ENCODE measurements at places on chromosomes 13 and 19. TPM values are rescaled to one million over a fixed set of nuclear protein-coding genes. Genes with fewer than 3 reads are reported as not detected.

DNA sequence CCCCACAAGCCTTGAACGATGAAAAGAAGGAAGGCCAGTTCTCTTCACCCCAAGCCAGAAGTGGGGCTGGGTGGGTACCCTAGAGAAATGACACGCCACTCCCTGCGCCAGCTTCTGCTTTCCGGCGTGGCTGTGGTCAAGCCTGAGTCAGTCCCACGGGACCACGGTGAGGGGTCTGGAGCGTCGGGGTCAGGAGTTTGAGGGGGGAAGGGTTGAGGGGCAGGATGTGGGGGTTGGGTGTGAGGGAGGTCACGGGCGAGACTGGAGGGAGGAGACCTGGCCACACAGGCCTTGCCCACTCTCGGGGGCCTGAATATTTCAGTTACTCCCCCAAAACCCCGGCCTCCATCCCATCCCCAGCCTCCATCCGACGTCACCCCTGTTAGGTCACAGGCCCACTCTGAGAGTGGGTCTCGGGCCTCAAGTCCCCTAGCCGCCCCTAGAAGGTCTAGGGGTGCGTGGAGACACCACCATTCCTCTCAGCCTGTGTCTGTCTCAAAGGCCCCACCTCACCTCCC lies 500 bp upstream of the IFI30 start:
- H3K27me3 ChIP-seq, result no peaks in the 10 kb centered on the region
- peak; percentile 56 for DNase-seq
- peak overlapping the region; percentile 42 for H3K27ac ChIP-seq
- 0 out of 2 replicates have a peak, but pooled peaks cover 5% of the 10 kb centered on the region for H3K36me3 ChIP-seq
- peaks cover 66% of the 10 kb centered on the region for H3K4me1 ChIP-seq
- H3K4me3 ChIP-seq, result peak overlapping the region; percentile 76

Gene ATP7B
- 3.3 TPM for total RNA-seq

- no peaks in the 10 kb centered on the region for H3K36me3 ChIP-seq
- H3K4me1 ChIP-seq, result no peaks in the 10 kb centered on the region
- H3K27ac ChIP-seq, result no peak overlapping the region
- no peaks in the 10 kb centered on the region for H3K27me3 ChIP-seq
Observed at GRCh38 chr13:92727118-92727517, 499.5 kb upstream of the GPC6 start.

DNA sequence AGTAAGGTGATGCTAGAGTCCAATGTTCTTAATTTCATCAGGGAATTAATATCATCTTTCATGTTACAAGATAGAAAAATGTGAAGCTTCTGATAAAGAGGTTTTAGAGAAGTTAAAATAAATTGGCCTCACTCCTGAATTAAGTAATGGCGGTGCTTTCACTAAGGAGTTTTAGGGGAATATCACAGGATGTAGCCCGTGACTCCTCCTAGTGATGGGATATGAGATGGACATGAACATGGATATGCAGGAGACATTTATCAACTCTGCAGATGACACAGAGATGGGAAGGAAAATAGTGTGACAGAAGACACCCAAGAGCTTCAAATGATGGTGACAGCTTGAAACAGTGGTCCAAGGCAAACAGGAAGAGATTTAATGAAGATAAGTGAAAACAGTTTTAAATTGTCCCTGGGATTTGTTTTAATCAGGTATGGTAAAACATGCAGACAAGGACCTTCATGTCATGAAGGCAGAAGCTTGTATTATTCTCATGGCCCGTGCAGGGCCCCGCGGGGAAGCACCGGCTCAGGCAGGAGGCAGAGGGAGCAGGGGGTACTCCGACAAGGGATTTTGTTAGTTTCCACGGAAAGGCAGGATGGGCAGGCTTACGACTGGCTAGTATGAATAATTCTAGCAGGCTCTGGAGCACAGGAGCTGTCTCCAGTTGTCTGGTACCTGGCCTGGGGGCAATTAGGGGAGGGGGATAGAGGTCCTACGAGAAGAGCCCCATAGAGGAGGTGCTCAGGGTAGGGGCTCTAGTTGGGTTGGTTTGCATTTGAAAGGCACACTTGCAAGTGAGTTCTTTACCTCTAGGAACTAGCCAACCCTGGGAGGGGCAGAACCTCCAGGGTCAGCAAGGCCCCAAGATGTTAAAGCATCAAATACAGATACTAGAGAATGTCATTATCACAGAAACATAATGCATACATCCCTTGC lies 38.7 kb upstream of the FARP1 start:
- no peaks in the 10 kb centered on the region for H3K27me3 ChIP-seq
- no peak for DNase-seq
- H3K4me1 ChIP-seq, result no peaks in the 10 kb centered on the region
- no peaks in the 10 kb centered on the region for H3K36me3 ChIP-seq

DNA sequence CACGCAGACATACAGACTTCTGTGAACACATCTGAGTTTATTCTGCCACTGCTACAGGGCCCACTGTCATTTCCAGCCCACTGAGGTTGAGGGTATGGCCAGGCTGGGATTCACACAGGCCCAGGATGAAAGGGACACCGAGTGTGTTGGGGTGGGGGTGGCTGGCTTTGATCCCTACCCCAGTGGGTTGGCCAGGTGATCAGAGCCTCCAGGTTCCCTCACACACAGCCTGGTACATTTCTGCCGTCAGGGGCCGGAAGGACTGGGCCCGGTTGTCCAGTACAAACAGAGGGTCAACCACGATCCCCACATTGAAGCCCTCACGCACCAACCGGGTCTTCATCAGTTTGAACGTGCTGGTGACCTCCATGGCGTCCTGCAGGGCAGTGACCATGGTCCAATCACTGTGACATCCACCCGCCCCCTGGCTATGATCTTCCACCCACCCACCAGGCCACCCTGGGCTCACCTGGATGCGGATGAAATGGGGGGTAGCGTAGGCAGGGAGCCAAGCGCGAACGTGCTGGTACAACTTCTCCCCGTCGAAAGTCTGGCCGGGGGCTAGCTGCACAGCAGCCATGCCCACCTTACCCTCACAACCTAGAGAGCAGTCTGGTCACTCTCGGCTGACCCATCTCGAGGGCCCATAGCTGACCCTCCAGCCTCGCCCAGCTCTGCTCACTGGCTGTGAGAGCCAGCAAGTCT lies 13.3 kb downstream of the SLC27A5 start:
- no peaks in the 10 kb centered on the region for H3K27me3 ChIP-seq
- peaks cover 4% of the 10 kb centered on the region for H3K4me1 ChIP-seq
- no peak overlapping the region for H3K4me3 ChIP-seq
- DNase-seq, result no peak

Gene KLK12
- not detected for total RNA-seq

DNA sequence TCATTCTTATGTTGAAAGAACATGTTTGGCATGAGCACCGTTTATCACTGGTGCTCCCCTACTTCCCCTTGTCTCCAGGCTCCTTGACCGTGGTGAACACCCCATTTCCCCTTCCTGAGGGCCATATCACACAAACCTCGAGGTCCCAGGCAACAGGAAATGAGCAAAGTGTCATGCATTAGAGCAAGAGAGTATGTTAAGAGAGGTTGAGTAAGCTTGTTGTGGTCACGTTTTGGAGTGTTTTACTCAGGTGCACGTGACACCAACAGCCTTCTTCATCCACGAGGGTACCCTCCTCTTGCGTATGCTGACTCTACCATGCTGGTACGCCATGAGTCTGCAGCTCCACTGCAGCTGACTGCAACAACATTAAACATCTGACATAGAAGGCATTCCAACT lies 482.2 kb upstream of the NBEA start:
- DNase-seq, result no peak
- H3K4me3 ChIP-seq, result no peak overlapping the region
- no peaks in the 10 kb centered on the region for H3K36me3 ChIP-seq
- no peak overlapping the region for H3K27ac ChIP-seq
- H3K27me3 ChIP-seq, result no peaks in the 10 kb centered on the region

- no peaks in the 10 kb centered on the region for H3K36me3 ChIP-seq
- no peak overlapping the region for H3K27ac ChIP-seq
- no peak overlapping the region for H3K4me3 ChIP-seq
- H3K27me3 ChIP-seq, result no peaks in the 10 kb centered on the region
- H3K4me1 ChIP-seq, result no peaks in the 10 kb centered on the region
- DNase-seq, result peak; percentile 64
Observed at GRCh38 chr13:91308299-91308698, 39.2 kb upstream of the MIR17HG start.

Measured in Karpas-422 (cell line).